ENCODE measurements at places on chromosomes 5 and 9.
A peak's percentile ranks its signal among the peaks of the same experiment; 100 is the strongest.

- no peak overlapping the region for H3K4me3 ChIP-seq
- H3K36me3 ChIP-seq, result peaks cover 80% of the 10 kb centered on the region
- no peaks in the 10 kb centered on the region for H3K4me1 ChIP-seq
- no peaks in the 10 kb centered on the region for H3K27me3 ChIP-seq
Observed at GRCh38 chr9:136418182-136419091, 8.0 kb downstream of the PMPCA start.

DNA sequence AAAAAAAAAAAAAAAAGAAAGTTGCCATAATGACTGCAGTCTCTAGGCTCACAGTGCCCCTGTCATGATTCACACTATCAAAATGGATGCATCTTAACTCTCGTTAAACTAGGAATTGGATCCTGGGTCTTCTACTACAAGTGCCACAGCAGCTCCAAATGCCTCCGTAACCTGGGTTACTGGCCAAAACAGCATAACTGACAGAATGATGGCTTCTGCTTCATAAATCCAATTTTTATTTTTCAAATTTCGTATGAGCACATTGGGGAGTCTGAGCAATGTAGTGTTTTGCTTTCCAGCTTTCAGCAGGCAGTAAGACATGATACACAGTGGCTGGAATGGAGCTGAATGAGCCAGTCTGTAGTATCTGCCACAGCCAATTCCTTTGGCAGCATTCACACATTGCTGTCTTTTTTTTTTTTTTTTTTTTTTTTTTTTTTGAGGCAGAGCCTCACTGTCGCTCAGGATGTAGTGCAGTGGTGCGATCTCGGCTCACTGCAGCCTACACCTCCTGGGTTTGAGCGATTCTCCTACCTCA lies 36.0 kb upstream of the NPM1 start:
- H3K4me1 ChIP-seq, result peaks cover 2% of the 10 kb centered on the region
- no peak overlapping the region for H3K27ac ChIP-seq
- no peak for DNase-seq
- H3K4me3 ChIP-seq, result no peak overlapping the region
- peaks cover 12% of the 10 kb centered on the region for H3K27me3 ChIP-seq

DNA sequence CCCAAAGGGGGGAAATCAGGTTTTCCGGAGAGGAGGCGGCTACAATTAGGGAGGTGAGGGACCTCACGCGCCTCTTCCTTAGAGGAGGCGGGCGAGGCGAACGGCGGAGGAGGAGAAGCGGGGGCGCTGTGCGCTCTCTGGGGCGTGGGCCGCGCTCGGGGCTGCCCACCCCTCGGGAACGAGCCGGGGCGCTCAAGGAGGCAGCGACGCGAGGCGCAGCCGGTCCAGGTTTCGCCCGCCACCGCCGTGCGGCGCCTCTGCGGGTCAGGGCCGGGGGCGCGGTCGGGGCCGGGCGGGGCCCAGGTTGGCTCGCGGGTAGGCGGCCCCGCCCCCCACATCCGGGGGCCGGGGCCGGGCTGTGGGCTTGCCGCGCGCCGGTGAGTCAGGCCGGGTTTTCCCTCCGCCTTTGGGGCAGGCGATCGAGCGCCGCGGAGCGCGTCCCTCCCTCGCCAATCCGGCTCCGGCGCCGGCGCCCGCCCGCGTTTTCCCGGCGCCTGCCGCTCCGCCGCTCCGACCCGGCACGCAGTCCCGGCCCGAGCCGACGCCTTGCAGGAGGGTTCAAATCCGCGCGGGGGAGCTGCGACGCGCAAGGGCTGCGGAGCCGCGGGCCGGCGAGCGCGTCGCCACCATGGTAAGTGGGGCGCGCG lies at the start of gene N4BP3:
Gene N4BP3 (plus strand): TSS at position 392 of the 647 bp plus-strand sequence. CDS start 6,052 bp downstream, outside the sequence.
- peak; percentile 92 for DNase-seq
- no peaks in the 10 kb centered on the region for H3K27me3 ChIP-seq
- H3K4me1 ChIP-seq, result peaks cover 65% of the 10 kb centered on the region
- H3K4me3 ChIP-seq, result peak within 1 kb of the TSS; percentile 98
- peaks cover 2% of the 10 kb centered on the region for H3K36me3 ChIP-seq

GRCh38 chr5:78547183-78547582 lies 101.4 kb downstream of the LHFPL2 start:
- no peaks in the 10 kb centered on the region for H3K27me3 ChIP-seq
- no peak overlapping the region for H3K27ac ChIP-seq
- no peak overlapping the region for H3K4me3 ChIP-seq
- peaks cover 3% of the 10 kb centered on the region for H3K4me1 ChIP-seq
- peaks cover 4% of the 10 kb centered on the region for H3K36me3 ChIP-seq

DNA sequence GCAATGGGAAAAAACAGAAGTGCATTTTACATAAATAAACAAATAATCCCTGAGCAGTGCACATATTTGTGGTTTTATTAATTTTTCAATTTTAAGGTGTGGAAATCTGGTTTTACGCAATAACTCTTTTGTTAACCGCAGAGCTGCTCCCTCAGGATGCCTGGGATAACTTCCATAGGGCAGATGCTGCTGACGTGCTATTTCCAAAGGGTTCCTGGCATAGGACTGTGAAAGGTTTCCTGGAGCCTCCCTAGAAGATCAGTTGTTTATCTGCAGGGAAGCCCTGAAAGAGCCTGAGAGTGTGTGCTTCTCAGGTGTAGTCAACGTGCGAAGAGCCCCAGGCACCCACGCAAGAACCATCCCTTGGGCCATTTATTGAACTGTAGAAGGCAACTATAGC lies 443.5 kb downstream of the PLK2 start:
- DNase-seq, result no peak
- H3K27ac ChIP-seq, result no peak overlapping the region
- H3K4me3 ChIP-seq, result no peak overlapping the region

DNA sequence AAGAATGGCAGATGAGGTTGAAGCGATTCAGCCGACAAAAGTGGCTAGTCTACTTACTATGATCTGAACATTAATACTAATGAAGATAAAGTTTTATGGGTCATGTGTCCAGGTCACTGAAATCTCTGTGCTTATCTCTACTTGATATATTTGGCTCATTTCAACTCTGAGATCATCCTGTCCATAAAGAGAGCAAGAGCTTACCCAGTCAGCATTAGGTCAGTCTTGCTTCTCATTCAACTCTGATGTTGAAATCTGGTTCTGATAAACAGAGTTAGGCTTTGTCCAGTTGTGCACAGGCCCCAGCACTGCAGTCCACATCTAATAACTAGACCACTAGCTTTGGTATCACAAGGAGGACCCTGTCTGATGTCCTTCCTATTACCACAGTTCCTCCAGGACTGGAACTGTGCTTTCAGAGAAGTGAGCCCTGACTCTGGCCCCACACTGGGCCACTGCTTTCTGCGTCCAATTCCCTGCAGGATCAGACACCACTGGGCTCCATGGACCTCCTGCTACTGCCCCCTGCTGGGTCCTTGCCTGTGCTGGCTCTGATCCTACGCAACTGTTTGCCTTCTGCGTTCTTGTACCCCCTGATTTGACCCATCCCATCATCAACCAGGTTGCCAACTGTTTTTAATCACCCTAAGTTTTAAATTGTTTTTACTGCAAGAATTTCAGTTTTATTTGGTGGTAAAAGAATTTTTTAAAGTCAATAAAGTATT lies 23.7 kb upstream of the FAM120A start:
- no peak overlapping the region for H3K27ac ChIP-seq
- no peak overlapping the region for H3K4me3 ChIP-seq
- peaks cover 2% of the 10 kb centered on the region for H3K4me1 ChIP-seq
- no peaks in the 10 kb centered on the region for H3K36me3 ChIP-seq

DNA sequence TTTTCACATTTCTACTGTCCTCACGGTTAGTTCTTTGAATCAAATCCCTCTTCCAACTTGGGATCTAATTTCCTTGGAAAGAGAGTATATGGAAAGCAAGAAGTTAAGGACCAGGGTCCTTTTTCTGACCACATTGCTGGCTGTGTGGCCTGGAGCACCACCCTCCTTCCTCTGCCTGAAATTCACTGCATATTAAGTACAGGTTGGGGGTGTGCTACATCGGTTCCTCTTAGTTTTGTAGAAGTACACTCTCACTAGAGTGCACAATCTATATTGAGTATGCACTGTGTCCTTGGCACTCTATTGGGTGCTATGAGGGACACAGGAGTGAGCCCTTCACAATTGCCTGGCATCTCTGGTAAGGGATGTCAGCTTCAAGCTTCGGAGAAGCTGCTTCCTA lies 53.8 kb upstream of the KLF9 start:
- H3K4me1 ChIP-seq, result no peaks in the 10 kb centered on the region
- no peak for DNase-seq
- peaks cover 4% of the 10 kb centered on the region for H3K27me3 ChIP-seq
- H3K36me3 ChIP-seq, result no peaks in the 10 kb centered on the region
- no peak overlapping the region for H3K27ac ChIP-seq

- no peak overlapping the region for H3K27ac ChIP-seq
- H3K27me3 ChIP-seq, result no peaks in the 10 kb centered on the region
- H3K36me3 ChIP-seq, result peaks cover 1% of the 10 kb centered on the region
- no peaks in the 10 kb centered on the region for H3K4me1 ChIP-seq
Observed at GRCh38 chr9:127105805-127106465, 16.5 kb downstream of the ANGPTL2 start.

DNA sequence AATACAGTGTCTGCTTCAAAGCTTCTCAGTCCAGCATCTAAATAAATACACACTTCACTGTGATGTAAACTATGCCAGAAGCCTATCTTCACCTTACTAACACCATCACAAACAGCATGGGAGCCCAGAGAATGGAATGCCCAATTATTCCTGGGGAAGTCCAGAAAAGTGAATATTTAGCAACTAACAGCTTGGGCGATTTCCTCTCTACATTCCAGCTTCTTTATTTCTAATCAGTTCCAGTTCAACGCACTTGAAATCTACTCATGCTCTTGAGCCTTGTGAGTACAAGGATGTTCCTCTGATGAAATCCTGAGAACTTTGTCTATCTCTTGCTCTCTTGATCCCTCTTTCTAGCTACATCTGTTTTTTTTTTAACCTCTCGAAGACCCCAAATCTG lies 100.4 kb upstream of the C9orf72 start:
- no peak overlapping the region for H3K4me3 ChIP-seq
- no peaks in the 10 kb centered on the region for H3K36me3 ChIP-seq
- H3K4me1 ChIP-seq, result no peaks in the 10 kb centered on the region
- no peak for DNase-seq

DNA sequence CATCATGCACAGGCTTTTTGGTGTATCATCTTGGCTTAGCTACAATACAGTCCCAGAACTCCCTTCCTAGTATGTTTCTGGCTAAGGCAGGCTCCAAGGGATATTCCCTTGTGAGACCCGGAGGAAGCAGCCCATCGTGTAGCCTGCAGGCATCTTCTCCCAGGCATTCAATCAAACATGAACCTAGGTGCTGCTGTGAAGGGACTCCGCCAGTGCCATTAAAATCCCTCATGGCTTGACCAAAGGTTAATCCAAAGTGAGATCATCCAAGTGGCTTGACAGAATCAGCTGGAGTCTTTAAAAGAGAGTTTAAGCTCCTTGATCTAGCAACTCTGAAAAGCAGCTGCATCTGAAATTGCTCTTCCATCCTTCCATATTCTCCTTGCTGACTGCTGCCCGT lies 333.9 kb downstream of the DIRAS2 start:
- H3K4me1 ChIP-seq, result no peaks in the 10 kb centered on the region
- H3K27me3 ChIP-seq, result peaks cover 9% of the 10 kb centered on the region
- H3K4me3 ChIP-seq, result no peak overlapping the region
- H3K36me3 ChIP-seq, result no peaks in the 10 kb centered on the region
- no peak overlapping the region for H3K27ac ChIP-seq

GRCh38 chr5:87423755-87424154 lies 11.0 kb upstream of the CCNH start:
- H3K27me3 ChIP-seq, result peaks cover 10% of the 10 kb centered on the region
- H3K4me1 ChIP-seq, result no peaks in the 10 kb centered on the region
- H3K4me3 ChIP-seq, result no peak overlapping the region
- H3K36me3 ChIP-seq, result no peaks in the 10 kb centered on the region
- no peak for DNase-seq

DNA sequence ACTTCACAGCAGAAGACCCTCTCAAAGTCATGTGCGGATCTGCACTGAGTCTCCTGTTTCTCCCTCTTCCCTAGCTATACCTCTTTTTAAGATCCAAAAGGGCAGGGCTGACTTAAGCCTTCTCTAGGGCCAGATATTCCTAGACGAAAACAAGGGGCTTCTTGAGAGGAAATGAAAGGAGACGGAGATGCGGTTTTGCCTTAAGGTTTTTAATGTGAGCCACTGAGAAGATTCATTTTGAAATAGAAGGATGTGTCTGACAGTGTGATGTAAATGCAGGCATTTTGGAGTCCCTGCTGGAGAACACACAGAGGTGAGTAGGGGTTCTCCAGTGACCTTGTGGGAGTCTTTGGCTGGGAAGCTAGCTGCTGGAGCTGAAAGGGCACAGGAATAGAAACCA lies 15.6 kb upstream of the IL12B start:
- H3K27me3 ChIP-seq, result no peaks in the 10 kb centered on the region
- peak overlapping the region; percentile 2 for H3K4me3 ChIP-seq
- peak overlapping the region; percentile 7 for H3K27ac ChIP-seq
- DNase-seq, result no peak
- peaks cover 71% of the 10 kb centered on the region for H3K4me1 ChIP-seq
- peaks cover 1% of the 10 kb centered on the region for H3K36me3 ChIP-seq

DNA sequence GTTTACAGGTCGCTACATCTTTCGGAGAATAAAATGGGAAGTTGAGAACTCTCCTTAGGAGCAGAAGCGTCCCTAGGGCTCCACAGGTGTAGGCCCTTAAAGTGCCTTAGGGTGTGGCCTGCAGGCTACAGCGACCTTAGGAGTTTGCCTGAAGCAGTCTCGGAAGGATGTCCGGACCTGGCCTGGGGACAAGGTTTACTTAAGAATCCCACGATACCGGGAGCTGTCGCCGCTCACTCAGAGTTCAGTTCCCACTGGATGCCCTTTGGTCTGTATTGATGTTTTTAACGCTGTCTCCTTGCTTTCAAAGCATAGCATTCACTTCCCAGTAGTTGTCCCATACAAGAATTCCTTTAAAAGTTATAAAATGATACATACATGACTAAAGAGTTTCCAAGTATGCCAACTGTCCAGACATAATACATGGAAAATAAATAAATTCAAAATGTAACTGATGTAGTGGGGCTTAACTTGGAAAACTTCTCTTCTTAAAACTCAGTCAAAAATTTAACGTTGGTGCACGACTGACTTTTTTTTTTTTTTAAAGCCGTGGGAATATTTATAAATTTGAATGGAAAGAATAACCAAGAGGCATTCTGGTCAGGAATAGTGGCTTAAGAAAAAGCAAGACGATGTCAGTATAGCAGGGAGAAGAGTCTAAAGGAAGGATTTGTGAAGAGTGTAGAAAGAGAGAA lies 848 bp downstream of the RAD50 start:
- H3K36me3 ChIP-seq, result peaks cover 15% of the 10 kb centered on the region
- H3K4me3 ChIP-seq, result peak overlapping the region; percentile 97
- H3K27me3 ChIP-seq, result no peaks in the 10 kb centered on the region
- peak overlapping the region; percentile 94 for H3K27ac ChIP-seq
- DNase-seq, result peak; percentile 26
- H3K4me1 ChIP-seq, result peaks cover 28% of the 10 kb centered on the region

DNA sequence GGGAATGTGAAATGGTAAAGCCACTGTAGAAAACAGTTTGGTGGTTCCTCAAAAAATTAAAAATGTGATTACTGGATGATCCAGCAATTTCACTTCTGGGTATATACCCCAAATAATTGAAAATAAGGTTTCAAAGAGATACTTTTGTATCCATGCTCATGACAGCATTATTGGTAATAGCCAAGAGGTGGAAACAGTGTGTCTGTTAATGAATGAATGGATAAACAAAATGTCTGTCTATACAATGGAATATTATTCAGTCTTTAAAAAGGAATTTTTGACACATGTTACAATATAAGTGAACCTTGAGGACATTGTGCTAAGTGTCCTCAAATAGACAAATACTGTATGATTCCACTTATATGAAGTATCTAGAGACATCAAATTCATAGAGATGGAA lies 40.1 kb downstream of the NUP214 start:
- no peaks in the 10 kb centered on the region for H3K4me1 ChIP-seq
- H3K36me3 ChIP-seq, result peaks cover 71% of the 10 kb centered on the region
- no peak for DNase-seq

- no peaks in the 10 kb centered on the region for H3K36me3 ChIP-seq
- H3K27ac ChIP-seq, result no peak overlapping the region
- H3K27me3 ChIP-seq, result no peaks in the 10 kb centered on the region
- DNase-seq, result no peak
Observed at GRCh38 chr5:138954257-138955012, 79.3 kb upstream of the LRRTM2 start.

All from activated B cell treated with CpG ODN at 0.5 μM for 24 hours (primary cell).